ENCODE measurements at places on chromosomes 2 and 18.

- DNase-seq = no peak
Observed at GRCh38 chr2:224039080-224039769, at the start of gene SERPINE2. Gene SERPINE2 (minus strand): TSS chr2:224039286. CDS start chr2:224001900, 37,386 bp downstream.

DNA sequence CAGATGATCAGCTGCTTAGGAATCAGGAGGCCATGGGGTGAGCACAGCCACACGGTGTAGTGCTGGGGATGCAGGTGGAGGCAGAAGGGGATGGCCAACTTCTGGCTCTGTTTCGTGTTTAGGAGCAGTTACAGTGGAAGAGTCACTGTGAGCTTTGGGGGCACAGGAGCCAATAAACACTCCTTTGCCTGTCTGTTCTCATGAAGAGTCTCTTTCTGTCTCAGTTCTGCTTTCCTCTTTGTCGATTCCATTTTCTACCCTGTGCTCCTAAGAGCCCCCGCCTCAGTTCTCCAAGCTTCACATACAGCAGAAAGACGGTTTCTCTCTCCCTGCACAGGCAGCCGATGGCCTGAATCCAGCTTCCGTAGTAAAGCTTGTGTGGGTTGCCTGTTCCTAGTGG, 21.0 kb upstream of the RRM2 start:
- DNase-seq = no peak

DNA sequence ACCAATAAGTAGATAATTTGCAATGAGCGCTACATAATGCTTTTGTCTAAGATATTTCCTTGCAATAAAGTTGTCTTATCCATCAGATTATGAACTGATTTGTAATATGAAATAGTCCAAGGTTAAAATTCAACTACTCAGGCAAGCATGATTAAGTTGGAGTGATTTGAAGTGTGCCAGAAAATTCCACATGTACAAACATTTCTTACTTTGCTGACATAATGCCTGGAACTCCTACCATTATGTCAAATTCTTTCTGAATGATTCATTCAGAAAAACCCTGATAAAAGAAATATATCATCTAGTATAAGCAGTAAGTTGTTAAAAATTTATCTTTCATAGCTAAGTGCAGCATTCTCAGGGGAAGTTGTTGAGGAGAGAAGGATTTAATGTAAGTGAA, 87.3 kb downstream of the CBLN2 start:
- no peak for DNase-seq

GRCh38 chr2:149314687-149315086, 15.7 kb upstream of the LYPD6 start:
- no peak for DNase-seq

DNA sequence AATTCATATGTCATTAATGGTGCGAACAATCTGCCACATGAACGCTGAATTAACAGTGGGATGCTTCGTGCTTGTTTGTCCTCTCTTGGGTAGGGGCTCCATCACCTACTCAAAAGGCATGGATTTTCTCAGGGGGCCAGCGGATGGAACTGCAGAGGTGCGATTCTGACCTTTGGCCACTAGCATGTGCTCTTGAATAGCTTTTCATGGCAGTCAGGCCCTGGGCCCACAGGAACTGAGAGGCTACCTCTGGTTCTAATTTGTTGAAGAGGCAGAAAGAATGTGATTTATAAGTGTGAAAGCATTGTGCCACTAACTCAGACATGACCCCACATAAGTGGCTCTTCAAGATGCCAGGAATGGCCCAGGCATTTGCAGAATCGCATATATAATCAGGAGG, 283.2 kb downstream of the INSIG2 start:
- no peak for DNase-seq

Measured in stimulated activated CD8-positive, alpha-beta memory T cell treated with anti-CD3 and anti-CD28 coated beads, Interleukin-4, amount 100 ng/mL, for 1 hour (primary cell).